ENCODE measurements at places on chromosomes 2 and 18.

DNA sequence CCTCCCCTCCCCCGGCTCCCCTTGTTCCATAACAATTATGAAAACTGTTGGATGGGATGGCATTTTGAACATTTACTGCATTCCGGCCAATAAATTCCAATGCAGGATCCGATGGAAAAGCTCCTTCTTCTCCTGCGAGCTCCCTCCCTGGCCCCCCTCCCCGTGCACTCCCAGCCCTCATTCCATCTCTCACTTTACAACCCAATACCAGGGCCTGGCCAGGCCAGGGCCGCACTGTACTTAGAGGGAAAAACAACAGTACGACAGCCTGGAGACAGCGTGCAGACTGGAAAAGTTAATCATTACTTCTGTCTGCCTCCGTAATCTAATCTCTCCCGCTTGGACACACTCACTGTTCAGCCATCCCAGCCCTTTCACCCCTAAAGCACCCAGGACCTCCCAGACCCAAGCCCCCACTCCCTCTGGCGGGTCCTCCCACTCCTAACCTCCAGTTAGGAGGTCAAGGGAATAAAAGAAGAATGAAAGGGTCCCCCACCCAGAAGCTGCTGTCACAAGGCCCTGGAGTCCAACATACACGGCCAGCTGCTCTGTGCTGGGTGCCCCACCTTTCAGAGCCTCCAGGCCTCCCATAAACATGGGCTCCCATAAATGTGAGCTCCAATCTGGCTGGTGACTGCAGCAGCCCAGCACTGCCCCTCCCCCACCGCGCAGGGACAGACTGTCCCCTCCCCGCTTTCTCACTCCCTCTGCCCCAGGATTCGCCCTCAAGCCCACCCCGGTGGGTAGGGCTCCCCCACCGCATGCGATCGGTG, 20.6 kb downstream of the SMAD7 start:
- DNase-seq, result no peak
- H3K36me3 ChIP-seq, result peaks cover 15% of the 10 kb centered on the region
- peak overlapping the region; percentile 99 for H3K27ac ChIP-seq
- H3K4me1 ChIP-seq, result peaks cover 100% of the 10 kb centered on the region
- peak overlapping the region; percentile 61 for H3K4me3 ChIP-seq

DNA sequence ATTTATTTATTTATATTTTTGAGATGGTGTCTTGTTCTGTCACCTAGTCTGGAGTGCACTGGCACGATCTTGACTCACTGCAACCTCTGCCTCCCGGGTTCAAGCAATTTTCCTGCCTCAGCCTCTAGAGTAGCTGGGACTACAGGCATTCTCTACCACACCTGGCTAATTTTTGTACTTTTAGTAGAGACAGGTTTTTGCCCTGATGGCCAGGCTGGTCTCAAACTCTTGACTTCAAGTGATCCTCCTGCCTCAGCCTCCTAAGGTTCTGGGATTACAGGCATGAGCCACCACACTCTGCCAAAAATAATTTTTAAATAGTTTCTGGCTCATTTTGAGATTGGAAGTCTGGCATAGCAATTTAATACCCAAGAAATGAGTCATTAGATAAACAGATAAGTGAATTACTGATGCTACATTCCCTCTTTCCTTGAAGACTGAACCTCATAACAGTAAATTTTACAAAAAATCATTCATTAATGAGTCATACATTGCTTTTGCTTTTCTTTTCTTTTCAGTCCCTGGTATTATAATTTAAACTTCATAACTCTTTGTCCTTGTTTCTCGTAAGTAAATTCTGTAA, 881.6 kb upstream of the PIK3C3 start:
- H3K4me1 ChIP-seq, result peaks cover 26% of the 10 kb centered on the region
- H3K27me3 ChIP-seq, result no peaks in the 10 kb centered on the region
- H3K27ac ChIP-seq, result peak overlapping the region; percentile 72
- H3K4me3 ChIP-seq, result no peak overlapping the region

DNA sequence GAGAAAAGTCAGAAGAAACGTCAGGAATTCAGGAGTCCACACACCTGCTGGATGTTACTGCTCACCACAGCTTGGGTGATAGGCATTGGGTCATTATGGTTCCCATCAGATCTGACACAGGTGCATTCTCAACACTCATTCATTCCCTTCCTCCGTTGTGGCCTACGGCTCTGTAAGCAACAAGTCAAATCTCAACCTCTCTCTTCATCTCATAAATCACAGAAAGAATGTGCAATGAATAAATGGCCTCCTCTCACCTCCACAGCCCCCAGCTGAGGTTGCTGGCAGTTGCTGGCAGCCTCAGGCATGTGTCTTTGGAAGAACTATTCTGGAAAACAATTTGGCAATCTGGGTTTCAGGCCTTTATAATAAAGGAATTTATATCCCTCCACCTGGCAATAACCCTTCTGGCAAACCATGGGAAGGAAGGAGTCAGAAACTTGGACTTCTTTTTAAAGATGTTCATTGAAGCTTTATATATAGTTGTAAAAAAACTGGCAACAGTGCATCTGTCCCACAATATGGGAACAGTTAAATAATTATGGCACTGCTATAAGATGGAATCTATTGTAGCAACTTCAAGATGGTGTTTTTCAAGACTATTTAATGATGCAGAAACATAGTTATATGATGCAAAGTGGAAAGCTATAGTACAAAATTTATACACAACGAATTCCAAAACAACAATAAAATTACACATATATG, 175.4 kb downstream of the ANAPC1 start:
- H3K27me3 ChIP-seq, result no peaks in the 10 kb centered on the region
- H3K36me3 ChIP-seq, result peaks cover 2% of the 10 kb centered on the region
- no peak for DNase-seq
- H3K27ac ChIP-seq, result no peak overlapping the region
- no peak overlapping the region for H3K4me3 ChIP-seq

DNA sequence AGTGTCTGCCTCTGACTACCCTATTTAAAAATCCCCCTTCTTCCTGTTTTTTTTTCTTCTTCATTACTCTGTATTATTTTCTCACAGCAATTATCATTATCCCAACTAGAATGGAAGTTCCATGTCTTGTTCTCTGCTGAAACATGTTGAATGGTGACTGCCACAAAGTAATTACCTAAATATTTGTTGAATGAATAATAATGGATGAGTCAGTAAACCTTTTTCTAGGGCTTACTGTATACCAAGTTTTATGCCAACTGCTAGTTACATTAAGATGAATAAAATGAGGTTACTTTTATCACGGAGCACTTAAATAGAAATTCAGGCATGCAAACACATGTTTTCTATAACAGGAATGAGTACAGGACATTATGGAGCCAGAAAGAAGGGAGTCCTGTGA, 490.6 kb downstream of the THSD7B start:
- no peaks in the 10 kb centered on the region for H3K36me3 ChIP-seq
- no peak overlapping the region for H3K4me3 ChIP-seq
- no peak for DNase-seq
- H3K4me1 ChIP-seq, result peaks cover 16% of the 10 kb centered on the region
- no peak overlapping the region for H3K27ac ChIP-seq

DNA sequence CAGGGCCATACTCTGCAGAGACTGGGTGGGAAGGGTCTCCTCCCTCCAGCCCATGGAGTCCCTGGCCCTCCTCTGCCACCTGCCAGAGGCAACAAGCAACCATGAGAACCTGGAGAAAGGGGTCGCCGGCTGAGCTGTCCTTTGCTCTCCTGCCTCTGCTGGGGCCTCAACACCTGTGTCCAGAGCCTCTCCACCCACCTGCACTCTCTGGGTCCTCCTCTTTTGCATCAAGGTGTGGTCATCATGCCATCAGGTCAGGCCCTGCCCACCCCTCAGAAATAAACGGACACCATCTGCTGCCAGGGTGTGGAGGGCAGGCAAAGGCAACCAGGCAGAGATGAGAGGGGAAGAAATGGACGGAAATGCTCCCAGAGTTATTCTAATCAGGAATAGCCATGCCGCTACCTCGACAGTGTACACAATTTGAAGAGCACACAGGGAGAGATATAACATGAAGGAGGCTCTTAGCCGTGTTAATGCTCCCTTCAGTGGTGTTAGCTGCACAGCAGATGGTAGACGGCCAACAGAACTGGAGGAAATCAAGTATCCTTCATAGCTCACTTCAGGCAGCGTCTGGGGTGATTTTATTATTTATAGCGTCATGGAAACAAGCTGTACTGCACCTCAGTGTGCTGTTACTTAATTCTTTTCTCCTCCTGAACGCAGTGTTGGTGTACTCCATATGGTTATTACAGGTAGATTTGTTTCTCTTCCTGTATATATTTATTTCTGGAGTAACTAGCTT, 247.9 kb downstream of the TSN start:
- DNase-seq, result no peak
- H3K4me1 ChIP-seq, result peaks cover 13% of the 10 kb centered on the region
- H3K27me3 ChIP-seq, result peaks cover 10% of the 10 kb centered on the region
- H3K27ac ChIP-seq, result no peak overlapping the region
- H3K36me3 ChIP-seq, result no peaks in the 10 kb centered on the region

GRCh38 chr2:8885449-8886201, 48.2 kb upstream of the KIDINS220 start:
- no peaks in the 10 kb centered on the region for H3K27me3 ChIP-seq
- no peak overlapping the region for H3K4me3 ChIP-seq
- H3K27ac ChIP-seq, result no peak overlapping the region
- DNase-seq, result no peak

DNA sequence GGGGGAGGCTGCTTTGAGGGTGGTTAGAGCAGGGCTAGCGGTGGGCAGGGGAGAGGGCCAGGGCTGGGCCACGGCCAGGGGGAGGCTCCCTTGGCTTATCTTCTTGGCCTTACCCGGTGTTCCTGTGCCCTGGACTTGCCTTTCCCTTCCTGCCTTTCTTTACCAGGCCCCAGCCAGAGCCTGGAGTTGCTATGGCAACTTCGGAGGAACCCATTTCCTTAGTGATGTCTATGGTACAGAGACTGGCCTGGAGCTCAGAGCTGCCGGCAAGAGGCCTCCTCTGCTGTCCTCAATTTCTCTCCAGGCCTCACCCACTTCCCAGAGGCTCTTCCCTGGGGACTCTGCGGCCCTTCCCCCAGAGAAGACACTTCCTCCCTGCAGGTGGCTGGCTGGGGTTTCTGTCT, 11.5 kb downstream of the SPEG start:
- DNase-seq, result no peak
- H3K36me3 ChIP-seq, result peaks cover 4% of the 10 kb centered on the region
- no peak overlapping the region for H3K4me3 ChIP-seq

GRCh38 chr2:100278986-100279385, 43.3 kb downstream of the LONRF2 start:
- H3K4me1 ChIP-seq, result no peaks in the 10 kb centered on the region
- H3K27ac ChIP-seq, result no peak overlapping the region
- peaks cover 7% of the 10 kb centered on the region for H3K27me3 ChIP-seq

DNA sequence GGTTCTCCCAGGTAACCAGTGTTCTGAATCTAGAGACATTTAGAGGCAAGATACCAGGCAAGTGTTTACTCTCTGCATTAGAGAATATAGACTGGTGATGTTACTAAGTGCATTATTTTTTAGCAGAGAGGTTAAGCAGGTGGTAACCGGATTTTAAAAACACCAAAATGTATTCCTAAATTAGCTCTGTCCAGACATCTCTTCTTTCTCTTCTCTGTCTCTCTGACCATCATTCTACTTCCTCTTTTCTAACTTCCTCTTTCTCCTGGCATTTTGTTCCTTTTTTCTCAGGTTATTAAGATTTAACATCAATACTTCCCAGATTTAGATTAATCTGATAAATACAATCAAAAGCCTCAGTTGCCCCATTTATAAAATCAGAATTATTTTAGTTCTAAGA, 31.7 kb upstream of the DYNC1I2 start:
- peaks cover 9% of the 10 kb centered on the region for H3K27me3 ChIP-seq
- H3K4me1 ChIP-seq, result peaks cover 7% of the 10 kb centered on the region
- no peak overlapping the region for H3K27ac ChIP-seq
- no peak for DNase-seq

DNA sequence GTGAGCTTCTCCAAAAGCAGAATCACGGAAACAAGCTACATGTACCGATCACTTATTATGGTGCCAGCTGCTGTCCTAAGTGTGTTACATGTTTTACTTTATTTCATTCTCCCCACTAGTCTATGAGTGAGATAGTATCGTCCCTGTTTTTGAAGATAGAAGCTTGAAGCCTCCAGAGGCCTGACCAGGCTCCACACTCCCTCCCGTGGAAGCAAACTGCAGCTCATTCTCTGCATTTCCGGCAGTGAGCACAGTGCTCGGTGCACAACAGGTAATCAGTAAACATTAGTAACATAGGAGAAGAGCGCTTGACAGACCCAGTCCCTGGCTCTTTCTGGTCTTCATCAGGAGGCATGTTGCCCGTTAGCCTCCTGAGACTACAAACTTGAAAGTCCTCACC, 72.9 kb downstream of the ZBTB7C start:
- peaks cover 22% of the 10 kb centered on the region for H3K4me1 ChIP-seq
- H3K36me3 ChIP-seq, result no peaks in the 10 kb centered on the region

- H3K27me3 ChIP-seq, result peaks cover 1% of the 10 kb centered on the region
- DNase-seq, result no peak
- peaks cover 6% of the 10 kb centered on the region for H3K4me1 ChIP-seq
- H3K36me3 ChIP-seq, result no peaks in the 10 kb centered on the region
- no peak overlapping the region for H3K27ac ChIP-seq
- no peak overlapping the region for H3K4me3 ChIP-seq
These were observed 478.4 kb upstream of the SALL3 start for GRCh38 chr18:78501251-78501650.

GRCh38 chr18:59182673-59183072, 37.3 kb upstream of the GRP start:
- H3K27ac ChIP-seq, result no peak overlapping the region
- peaks cover 5% of the 10 kb centered on the region for H3K4me1 ChIP-seq
- no peak overlapping the region for H3K4me3 ChIP-seq
- DNase-seq, result no peak

DNA sequence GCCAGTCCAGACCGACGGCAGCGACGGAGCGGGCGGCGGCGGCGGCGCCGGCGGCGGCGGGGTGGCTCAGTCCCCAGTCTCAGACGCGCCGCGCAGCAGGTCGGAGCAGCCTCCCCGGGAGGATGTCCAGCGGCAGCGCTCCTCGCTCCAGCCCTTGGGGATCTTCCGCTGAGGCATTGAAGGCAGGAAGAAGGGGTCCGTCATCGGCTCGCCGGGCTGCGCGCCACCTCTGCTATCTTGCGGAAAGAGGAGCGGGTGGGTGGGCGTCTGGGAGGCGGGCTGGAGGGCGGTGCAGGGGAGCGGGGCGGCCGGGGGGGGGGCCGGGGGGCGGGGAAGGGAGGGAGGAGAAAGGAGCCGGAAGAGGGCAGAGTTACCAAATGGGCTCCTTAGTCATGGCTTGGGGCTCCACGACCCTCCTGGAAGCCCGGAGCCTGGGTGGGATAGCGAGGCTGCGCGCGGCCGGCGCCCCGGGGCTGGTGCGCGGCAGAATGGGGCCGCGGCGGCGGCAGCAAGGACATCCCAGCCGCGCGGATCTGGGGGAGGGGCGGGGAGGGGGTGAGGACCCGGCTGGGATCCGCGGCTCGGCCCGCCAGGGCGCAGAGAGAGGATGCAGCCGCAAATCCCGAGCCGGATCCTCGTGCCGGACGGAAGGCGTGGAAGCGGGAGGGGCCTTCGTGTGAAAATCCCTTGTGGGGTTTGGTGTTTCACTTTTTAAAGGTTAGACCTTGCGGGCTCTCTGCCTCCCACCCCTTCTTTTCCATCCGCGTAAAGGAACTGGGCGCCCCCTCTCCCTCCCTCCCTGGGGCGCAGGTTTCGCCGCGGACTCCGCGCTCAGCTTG, at the start of gene NETO1:
Gene NETO1, minus strand, starts transcription at position 242 of the 839 bp plus-strand sequence. CDS start 696 bp downstream, outside the sequence.
- no peak for DNase-seq
- H3K27me3 ChIP-seq, result peaks cover 54% of the 10 kb centered on the region
- no peaks in the 10 kb centered on the region for H3K36me3 ChIP-seq
- no peak within 1 kb of the TSS for H3K27ac ChIP-seq

Data from chondrocyte (in vitro differentiated cells).